ENCODE measurements at places on chromosomes 6 and 20.

GRCh38 chr6:7147051-7147671 is 39.4 kb downstream of the RREB1 start:
- no peak for DNase-seq

- no peak for DNase-seq
Measured at GRCh38 chr6:34949636-34950035, 60.6 kb downstream of the ANKS1A start.

DNA sequence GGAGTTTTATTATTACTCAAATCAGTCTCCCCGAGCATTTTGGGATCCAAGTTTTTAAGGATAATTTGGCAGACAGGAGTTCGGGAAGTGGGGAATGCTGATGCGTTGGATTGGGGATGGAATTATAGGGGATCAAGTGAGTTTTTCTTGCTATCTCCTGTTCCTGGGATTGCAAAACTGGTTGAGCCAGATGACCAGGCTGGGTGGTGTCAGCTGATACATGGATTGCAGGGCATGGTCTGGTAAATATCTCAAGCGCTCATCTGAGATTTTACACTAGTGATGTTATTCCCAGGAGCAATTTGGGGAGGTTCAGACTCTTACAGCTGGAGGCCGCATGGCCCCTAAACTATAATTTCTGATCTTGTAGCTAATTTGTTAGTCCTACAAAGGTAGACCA is 54.7 kb downstream of the ENPP1 start:
- DNase-seq: no peak

- DNase-seq: no peak
Measured at GRCh38 chr6:79249136-79249535, 14.7 kb upstream of the HMGN3 start.

- DNase-seq: no peak
Measured at GRCh38 chr6:20870493-20870892, 336.2 kb downstream of the CDKAL1 start.

GRCh38 chr20:46698788-46699187 is 9.5 kb upstream of the TP53RK start:
- no peak for DNase-seq

DNA sequence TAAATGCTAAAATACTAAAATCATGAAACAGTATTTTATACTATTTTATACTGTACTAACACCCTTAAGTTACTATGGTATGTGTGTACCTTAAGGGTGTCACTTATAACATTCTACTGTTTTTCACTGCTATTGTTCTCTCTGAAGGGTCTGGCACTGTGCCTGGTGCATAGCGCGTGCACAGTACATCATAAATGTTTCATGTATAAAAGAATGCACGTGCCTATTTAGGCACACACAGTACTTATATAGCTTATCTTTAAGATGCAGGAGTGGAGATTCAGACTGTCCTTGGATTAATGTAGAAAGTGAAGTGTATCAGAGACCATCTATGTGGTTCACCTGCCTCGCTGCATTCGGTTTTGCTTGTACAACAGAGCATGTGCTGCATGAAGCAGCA is 64.0 kb upstream of the SGK1 start:
- DNase-seq: no peak

- no peak for DNase-seq
Measured at GRCh38 chr20:33470457-33470856, 19.4 kb upstream of the CBFA2T2 start.

DNA sequence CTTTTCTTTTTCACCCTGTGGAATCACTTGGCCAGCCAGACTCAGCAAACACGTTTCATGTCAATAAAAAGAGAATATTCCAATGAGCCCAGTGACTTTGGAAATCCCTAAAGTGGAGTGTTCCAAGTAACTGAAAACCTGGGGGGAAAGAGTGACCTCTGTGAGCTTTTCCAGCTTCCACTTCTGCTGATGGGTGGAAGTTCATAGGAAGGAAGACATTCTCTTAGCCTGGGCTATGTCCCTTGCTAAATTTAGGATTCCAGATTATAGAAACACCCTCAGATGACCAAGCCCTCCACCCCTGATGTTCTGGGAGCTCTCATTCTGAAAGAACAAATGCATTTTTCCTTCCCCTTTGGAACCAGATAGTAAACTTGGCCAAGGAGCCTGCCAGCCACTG is 44.8 kb upstream of the EDN1 start:
- no peak for DNase-seq

Data from inflammatory macrophage (primary cell).